Fibroblast of skin of left quadriceps (primary cell): ENCODE measurements at places on chromosomes 13 and 19.
A peak's percentile ranks its signal among the peaks of the same experiment; 100 is the strongest.

GRCh38 chr19:38837656-38838121 lies 6.1 kb upstream of the ECH1 start:
- no peak for DNase-seq

- no peak for DNase-seq
Observed at GRCh38 chr13:28630869-28631268, 28.1 kb upstream of the POMP start.

- DNase-seq: no peak
Observed at GRCh38 chr13:73898276-73898675, 235.9 kb downstream of the KLF12 start.

GRCh38 chr13:46520166-46520565 lies 32.8 kb upstream of the LRCH1 start:
- no peak for DNase-seq

- no peak for DNase-seq
Observed at GRCh38 chr13:45368571-45368970, 27.6 kb upstream of the TPT1 start.

DNA sequence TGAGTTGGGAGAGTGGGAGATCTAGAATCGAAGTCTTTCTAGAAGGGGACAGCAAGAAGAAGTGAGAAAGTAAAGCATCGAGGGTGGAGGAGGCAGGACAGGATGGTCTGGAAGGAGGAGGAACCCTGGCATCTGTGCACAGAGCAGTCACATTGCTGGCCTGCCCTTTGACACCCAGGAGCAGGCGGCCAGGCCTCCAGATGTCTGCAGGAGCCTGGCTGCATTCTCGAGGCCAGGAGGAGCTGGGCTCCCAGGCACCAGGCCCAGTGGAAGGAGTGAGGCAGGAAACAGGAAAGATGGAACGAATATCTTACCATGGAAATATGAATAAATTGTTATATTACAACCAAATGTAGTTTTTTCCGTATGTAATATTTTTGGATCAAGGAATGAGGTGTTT lies 27.7 kb upstream of the ARGLU1 start:
- DNase-seq: no peak

- DNase-seq: no peak
Observed at GRCh38 chr13:99351772-99352171, 44.6 kb upstream of the GPR183 start.

- DNase-seq: no peak
Observed at GRCh38 chr13:44031555-44031954, 151.9 kb downstream of the LACC1 start.

GRCh38 chr19:18519962-18520847 lies 1.7 kb downstream of the ELL start:
- DNase-seq: peak; percentile 46

DNA sequence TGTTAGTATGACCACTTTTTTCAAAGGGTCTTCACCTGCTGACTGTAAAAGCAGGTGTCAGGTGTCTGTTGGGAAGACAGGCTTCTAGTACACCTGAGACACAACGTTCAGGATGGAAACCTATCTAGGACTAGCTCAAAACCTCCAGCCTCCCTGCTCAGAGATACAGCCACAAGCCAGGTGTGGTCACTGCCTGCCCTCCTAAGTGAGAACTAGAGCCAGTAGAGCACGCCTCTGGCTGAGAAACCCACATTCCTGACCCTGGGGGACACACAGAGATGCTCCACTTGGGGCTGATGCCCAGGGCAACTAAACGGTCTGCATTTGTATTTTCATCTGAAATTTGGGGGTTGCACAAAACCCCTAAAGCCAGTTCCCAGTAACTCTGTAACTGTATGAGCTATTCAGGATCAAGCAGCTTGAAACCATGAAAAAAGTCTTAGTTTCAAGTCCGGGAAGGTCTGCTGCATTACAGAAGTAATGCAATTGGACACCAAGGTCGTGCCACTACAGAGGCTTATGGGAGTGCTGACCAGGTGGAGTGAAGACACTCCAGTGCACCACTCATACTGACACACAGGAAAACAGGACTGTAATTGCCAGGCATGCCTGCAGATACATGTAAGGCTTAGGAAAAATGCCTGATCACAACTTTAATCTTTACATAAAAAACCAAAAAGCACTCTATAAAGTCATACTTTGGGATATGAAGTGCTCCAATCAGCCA lies 27.8 kb downstream of the ANKRD10 start:
- no peak for DNase-seq

GRCh38 chr13:95456815-95457214 lies 95.7 kb upstream of the CLDN10 start:
- DNase-seq: no peak

DNA sequence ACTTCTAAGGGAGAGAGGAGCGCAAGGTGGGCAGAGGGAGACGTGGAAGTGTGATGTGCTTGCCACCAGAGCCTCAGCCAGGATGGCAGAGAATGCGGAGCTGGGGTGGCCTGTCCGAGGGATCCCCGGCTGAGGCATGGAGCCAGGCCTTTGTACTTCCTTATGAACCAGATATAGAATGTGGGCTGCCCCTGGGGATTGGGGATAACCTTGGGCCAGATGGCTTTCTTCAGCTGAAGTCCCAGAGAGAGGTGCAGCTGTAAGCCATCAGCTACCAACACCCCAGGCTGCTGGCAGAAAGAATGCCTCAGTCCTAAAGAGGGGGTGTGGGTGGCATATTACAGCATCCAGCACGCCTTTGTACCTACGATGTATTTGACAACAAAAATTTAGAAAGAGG lies 25.5 kb upstream of the FBXO17 start:
- DNase-seq: no peak

- no peak for DNase-seq
Observed at GRCh38 chr13:58994077-58994476, 1169.7 kb downstream of the DIAPH3 start.

DNA sequence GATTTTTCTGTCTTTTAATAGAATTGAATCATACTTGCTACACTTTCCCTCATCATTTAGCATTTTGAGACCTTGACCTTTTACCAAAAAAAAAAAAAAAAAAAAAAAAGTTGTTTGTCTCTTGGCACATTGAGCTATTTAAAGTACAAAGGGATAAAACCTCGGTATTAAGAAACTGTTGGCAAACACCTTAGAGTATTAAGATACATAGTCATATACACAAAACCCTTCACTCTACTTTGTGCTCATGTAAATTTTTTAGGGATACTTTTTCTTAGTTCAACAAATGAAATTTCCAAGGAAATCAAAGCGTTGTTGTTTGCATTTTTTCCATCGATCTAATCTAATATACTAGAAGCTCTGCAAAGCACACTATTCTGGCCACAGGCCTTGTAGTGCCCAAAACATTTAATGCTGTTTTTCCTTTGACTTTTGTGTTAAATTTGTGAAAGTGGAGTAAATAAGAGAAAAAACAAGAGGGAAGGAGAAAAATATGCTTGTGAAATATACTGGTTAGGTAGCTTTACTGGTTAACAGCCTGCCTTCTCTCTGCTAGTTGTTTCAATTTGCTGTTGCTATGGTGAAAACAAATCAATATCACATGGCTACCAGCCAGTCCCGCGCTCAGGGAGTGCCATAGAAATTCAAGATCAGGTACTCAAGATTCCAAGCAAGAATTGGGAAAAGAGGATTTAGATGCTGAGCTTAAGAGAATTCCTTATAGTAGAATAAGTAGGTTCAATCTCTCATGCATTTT lies 2.6 kb downstream of the MBNL2 start:
- no peak for DNase-seq

DNA sequence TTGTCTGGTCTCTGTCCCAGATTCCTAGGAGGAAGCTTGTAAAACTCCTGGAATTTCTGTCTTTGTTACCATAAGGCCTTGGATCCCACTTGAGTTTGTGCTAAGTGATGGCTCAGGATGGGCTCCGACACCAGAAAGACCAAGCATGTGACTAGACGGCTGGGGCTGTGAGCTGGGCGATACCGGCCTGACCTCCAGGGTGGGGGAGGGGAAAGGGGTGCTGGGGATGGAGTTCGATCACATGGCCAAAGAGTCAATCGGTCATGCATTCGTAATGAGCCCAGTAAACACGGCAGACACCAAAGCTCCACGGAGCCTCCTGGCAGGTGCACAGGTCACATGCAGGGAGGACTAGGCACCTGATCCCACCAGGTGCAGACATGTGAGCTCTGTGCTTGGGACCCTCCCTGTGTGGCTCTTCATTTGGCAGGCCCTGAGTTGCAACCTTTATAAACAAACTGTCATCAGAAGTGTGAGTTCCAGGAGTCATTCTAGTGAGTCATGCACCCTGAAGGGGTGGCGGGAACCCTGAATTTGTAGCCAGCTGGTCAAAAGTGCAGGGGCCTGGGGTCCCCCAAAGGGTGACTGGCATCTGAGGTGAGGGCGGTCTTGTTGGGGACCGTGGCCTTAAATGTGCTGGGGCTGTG lies 27.1 kb downstream of the ELAVL1 start:
- DNase-seq: no peak

GRCh38 chr13:99436686-99437416 lies 64.4 kb upstream of the TM9SF2 start:
- DNase-seq: peak; percentile 65

GRCh38 chr19:30144242-30144758 lies 202.3 kb downstream of the URI1 start:
- no peak for DNase-seq

DNA sequence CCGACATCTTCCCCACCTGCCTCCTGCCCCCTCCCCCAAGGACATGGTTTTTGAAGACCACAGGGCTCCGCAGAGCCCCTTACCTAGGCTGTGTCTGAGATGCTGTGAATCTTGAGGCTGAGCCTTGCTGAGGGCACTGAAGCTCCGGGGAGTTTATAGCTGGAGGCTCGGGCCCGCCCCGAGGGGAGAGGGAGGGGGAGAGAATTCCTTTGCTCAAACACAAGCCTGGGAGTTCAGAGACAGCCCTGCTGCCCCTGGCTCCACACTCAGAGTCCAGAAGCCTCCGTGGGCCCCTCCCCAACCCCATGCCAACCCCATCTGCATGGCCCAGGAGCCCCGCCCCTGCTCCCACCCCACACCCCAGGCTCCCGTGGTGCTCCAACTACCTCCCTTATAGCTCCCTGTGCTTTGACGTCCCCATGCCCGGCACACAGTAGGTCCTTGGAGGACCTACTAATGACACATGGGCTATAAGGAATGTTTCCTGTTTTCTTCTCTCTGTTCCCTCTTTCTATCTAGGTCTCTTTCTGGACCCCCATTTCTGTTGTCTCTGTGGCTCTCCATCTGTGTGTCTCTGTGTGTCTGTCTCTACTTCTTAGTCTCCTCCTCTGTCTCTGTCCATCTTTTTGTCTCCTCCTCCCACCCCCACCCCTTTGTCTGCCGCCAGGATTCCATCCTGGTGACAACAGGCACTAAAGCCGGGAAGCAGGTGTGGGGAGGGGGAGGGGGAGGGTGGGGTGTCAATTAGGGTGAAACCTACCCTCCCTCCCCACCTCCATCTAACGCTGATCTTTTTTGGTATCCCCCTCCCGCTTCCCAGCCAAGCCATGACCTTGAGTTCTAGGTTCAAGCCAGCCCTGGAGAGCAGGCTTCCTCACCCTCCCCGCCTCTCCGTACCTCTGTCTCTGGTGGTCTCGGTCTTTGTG lies at the start of gene TNNT1:
TSS of gene TNNT1 (minus strand) at position 129 of the 926 bp plus-strand sequence. CDS start 2,049 bp downstream, outside the sequence.
- DNase-seq: no peak

DNA sequence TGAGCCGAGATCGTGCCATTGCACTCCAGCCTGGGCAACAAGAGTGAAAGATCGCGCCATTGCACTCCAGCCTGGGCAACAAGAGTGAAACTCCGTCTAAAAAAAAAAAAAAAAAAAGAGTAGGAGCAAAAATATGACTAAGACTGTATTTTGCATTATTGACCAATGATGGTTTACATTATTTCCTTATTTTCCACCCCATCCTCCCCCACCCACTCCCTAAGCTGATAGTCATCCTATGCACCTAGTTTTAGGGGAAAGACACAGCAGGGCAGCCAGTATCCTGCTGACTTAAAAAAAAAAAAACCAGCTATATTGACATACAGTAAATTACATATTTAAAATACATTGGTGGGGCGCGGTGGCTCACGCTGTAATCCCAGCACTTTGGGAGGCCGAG lies 25.1 kb downstream of the VAV1 start:
- no peak for DNase-seq

DNA sequence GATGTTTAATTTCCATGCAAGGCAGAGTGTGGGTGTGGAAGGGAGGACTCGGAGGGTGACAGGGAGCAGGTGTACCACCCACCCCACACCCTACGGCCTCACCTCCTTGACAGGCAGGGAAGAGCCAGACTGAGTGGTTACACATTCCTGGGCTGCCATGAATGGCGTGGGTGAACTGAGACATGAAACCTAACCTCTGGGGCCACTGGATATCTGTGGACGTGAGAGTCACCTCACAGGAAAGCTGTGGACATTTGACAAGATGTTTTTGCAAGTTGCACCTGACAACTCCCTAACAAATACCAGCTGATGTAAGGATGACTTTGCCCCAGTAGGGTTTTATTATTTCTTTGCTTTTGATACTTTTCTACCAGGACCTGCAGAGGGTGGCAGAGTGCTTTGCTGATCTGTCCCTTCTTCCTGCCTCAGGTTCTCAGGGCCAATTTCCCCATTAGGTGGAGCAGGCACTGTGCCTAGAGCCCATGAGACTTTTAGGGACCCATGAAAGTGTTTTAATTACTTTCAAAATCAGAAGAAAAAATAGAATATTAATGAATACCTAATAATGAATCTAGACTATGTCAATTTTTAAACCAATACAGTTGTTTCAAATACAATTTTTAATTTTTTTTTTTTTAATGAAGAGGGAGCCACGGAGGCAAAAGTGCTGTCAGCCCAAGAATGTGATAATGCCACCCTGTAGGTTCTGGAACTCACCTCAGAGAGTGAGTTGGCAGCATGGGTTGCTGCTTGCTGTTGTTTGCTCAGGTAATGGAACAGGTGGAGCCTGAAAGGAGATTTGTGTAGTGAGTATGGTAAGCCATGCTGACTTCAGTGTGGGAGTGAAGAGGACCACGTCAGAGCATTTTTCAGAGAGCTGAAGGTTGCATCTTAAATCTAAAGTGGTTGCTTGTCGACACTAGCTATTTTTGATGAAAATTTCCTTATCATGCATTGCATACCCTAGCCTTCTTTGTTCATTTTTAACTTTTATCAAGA lies 58.0 kb upstream of the CYSLTR2 start:
- no peak for DNase-seq

GRCh38 chr19:29491491-29491890 lies 34.3 kb upstream of the VSTM2B start:
- no peak for DNase-seq

DNA sequence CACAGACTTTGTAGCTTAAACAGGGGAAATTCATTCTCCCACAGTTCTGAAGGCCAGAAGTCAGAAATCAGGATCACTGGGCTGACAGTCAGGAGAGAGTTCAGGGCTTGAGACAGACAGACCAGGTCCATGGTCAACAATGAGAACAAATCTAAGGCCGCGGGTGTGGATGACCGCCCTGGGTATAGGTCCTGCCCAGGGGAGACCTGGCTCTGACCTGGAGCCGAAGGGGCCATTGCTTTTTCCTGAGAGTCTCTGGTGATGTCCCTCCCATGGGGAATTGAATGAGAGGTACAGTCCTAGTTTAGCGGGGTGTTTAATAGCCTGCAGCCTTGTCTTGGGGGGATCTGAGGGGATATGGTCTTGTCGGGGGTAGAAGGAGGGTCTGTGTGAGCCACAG lies 25.2 kb upstream of the FBL start:
- DNase-seq: no peak

DNA sequence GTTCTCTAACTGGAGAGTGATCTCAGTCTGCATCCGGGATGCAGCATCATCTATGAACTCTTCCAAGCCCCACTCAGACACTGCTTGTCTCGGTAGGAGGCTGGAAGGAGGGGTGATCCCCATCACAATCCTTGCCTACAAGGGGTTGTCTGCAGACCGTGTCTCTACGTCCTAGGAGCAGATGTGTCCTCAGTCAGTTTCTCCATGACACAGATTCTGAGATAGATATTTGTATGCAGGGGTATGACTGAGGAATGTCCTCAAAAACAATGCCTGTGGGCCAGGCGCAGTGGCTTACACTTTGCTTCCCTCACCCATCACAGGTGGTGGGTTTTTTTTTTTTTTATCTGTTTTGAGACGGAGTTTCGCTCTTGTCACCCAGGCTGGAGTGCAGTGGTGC lies 871 bp downstream of the NCR1 start:
- no peak for DNase-seq
